ENCODE measurements at places on chromosomes 1 and 21.

DNA sequence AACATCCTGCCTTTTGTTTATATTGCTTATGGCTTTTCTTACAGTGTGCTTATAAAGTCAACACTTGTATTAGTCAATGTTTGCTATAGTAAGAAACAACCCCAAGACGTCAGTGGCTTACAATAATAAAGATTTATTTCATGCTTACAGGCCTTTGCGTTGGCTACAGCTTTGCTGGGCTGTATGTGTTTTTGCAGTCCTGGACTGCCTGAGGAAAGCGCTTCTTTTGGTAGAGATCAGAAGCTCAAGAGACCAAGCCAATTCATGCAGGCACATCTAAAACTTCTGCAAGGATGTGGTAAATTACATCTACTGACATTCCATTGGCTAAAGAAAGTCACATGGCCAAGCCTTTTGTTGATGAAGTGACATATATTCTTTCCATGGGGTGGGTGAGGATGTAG is 17.5 kb upstream of the PRKAA2 start:
- no peak for DNase-seq

DNA sequence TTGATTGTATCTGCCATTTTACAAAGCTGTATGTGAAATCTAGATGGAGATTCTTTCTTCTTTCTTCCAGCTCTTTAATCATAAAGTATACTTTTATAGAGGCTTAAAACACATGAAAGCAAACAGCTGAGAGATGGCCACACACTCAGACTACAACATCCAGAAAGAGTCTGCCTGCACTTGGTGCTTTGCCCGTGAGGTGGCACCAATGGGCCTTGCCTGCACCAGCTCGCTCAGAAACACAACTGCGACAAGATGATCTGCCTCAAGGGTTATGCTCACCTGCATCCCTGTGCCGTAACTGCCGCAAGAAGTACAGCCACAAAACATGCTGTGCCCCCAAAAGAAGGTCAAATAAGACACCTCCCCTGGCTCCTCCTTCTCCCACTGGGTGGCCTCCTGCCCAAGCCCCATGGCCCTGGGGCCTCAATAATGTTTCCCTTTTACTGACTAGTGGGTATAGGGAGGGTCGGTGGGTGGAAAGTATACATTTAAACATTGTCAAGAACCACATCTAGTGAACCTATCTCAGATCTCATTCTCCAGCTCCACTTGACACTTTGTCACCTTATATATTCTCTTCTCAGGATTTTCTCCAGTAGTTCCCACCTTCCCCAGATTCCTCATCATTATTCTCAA is 66.7 kb upstream of the ANGPTL3 start:
- no peak for DNase-seq

- no peak for DNase-seq
Observed at GRCh38 chr1:111559736-111560279, 56.4 kb upstream of the ADORA3 start.

GRCh38 chr1:203462878-203463277 is 12.7 kb upstream of the PRELP start:
- DNase-seq = no peak

- DNase-seq = no peak
Observed at GRCh38 chr1:20233394-20233793, 47.1 kb upstream of the PLA2G2C start.

GRCh38 chr1:2160451-2161300 is 33.9 kb downstream of the FAAP20 start:
- DNase-seq = no peak

DNA sequence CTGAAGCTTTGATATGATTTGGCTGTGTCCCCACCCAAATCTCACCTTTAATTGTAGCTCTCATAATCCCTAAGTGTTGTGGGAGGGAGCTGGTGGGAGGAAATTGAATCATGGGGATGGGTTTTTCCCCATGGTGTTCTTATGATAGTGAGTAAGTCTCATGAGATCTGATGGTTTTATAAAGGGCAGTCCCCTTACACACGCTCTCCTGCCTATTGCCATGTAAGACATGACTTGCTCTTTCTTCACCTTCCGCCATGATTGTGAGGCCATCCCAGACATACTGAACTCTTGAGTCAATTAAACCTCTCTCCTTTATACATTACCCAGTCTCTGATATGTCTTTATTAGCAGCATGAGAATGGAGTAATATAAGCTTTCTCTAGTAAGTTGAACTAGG is 261.9 kb downstream of the HLX start:
- DNase-seq = no peak

DNA sequence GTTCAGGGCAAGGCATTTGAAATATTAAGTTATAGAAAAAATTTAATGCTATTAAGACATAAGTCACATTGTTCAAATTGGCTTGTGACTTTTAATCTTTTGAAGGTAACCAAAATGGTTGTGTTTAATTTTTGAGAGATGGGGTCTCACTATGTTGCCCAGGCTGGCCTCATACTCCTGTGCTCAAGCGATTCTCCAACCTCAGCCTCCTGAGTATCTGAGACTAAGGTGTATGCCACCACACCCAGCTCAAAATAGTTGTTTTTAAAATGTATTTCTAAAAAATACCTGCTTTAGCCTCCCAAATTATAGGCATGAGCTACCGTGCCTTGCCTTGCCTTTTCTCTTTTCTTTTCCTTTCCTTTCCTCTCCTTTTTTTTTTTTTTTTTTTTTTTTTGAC is 26.0 kb upstream of the CHAF1B start:
- no peak for DNase-seq

DNA sequence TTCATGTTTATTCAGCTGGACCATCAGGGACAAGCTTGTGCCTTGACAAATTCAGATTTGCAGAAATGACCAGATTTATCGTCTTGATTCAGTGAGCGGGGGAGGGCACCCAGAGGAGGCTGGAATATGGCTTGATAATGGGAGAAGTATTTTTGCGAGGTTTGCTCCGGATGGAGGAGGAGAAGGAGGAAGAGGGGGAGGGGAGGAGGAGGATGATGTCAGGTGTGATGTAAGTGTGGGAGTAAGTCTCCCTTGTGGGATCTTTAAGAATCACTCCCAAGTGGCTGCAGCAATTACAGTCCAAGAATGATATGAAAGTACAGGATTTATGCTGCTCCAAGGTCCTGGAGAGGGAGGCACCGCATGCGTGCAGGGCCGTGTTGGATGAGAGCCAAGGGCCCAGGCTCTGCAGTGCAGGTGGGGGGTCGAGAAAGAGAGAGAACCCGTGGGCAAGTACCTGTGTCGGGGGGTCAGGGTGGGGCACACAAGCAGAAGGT is 5.6 kb upstream of the ZNF496 start:
- no peak for DNase-seq

- no peak for DNase-seq
Observed at GRCh38 chr1:57843760-57844159, 419.9 kb upstream of the DAB1 start.

DNA sequence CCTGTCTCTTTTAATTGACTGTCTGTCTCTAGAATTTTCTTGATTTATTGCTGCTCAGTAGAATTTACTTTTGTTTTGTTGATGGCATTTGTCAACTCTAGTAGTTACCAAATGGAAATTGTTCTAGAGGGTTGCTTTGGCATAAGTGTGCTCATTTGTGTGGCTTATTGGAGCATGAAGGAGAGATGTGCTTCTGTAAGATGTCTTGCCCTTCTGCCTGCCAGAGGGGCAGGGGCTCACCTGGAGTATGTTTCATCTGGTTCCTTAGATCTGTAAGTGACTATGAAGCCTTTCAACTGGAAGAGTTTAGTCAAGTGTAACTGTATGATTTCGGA is 345.5 kb downstream of the DISC1 start:
- DNase-seq = no peak

- no peak for DNase-seq
Observed at GRCh38 chr1:98342566-98342965, 319.0 kb upstream of the SNX7 start.

- no peak for DNase-seq
Observed at GRCh38 chr1:5992814-5993555, 760 bp upstream of the NPHP4 start.

- DNase-seq = no peak
Observed at GRCh38 chr1:220828179-220828490, 41.4 kb downstream of the MTARC1 start.

- DNase-seq = no peak
Observed at GRCh38 chr1:27405074-27405473, 12.7 kb downstream of the GPR3 start.

DNA sequence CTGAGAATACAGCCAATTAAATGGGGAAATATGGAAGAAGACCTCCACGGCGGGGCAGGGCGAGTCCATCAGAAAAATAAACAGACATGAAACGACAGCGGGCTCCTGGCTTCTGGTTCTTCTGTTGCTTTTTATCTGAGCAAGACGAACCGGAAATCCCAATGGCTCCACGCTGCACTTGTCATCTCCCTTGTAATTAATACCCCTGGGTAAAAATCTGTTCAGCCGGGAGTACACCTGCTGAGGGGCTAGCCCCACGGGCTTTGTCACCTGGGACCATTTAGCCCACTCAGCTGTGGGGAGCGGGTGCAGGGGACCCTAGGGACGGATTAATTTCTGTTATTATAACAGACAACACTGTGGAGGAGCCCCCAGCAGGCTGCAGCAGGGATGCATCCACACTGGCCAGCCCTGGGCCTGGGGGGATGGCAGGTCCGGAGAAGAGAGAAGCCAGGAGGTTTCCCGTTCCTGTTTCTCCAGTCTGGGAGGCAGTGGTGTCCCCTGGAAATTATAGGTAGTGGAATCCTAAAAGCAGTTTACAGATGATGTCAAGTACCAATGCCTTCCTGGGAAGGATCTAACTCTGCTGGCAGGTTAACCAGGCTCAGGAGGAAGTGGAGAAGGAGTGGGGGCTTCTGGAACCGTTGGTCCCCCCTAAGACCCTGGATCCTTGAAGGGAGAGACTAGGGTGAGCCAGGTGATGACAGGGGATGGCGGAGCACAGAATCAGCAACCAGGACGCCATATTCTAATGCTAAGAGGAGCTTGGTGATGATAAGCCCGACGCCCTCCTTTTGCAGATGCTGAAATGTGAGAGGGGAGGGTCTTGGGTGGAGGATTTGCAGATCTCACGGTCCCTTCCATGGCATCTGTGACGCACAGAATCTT is 566.1 kb downstream of the PTPRU start:
- no peak for DNase-seq

GRCh38 chr1:115211071-115211745 is 121.9 kb upstream of the TSPAN2 start:
- DNase-seq = no peak

GRCh38 chr1:157399984-157400382 is 152.3 kb downstream of the FCRL5 start:
- DNase-seq = no peak

- DNase-seq = no peak
Observed at GRCh38 chr1:41813755-41814745, 104.7 kb downstream of the HIVEP3 start.

- no peak for DNase-seq
Observed at GRCh38 chr1:62321446-62321845, 2.2 kb upstream of the KANK4 start.

DNA sequence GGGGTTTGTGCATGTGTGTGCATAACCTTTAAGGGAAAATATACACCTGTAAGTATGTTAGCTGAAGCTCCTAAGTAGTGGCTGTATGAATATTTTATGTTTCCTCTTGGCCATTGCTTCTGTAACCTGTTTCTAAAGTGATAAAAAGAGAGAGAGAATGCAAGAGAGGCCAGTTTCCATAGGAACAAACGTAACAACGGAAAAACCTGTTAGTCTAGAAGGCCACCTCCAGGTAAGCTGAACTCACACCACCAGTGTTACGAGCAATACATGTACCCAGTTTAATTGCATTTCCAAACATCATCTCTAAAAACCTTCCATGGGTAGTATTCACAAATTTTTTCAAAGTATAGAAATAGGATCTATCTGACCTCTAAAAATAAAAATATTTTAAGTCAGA is 63.1 kb downstream of the PLPPR4 start:
- no peak for DNase-seq

- DNase-seq = no peak
Observed at GRCh38 chr1:22525646-22526045, 37.6 kb upstream of the EPHA8 start.

DNA sequence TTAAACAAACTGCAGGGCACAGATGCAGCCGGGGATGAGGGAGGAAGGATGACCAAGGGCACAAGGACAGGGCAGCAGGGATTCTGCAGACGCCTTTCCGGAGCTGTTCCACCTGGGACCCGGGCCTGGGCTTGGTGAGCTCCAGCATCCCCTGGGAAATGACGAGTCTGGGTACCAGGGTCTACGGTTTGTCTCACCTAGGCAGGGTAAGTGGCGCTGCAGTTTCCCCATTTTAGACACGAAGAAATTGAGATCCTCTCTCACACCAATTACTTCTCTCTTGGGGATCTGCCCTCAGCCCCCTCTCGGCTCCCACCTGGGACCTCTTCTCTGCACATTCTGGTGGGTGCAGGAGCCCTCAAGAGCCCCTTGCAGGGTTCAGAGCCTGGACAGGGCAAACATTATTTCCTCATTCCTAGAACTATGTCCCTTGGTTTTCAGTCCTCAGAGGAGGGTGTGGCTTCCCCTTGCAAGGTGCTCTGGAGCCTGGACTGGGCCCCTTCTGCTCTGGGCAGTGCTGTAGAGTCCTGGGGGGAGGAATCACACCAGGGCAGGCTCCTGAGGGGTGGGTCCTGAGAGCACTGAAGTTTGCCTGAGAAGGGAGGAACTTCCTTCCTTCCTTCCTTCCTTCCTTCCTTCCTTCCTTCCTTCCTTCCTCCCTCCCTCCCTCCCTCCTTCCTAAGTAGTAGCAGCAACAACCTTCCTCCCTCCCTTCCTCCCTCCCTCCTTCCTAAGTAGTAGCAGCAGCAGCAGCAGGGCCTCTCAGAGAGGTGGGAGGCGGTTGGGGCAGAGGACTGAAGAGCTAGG is 16.0 kb downstream of the RAP1GAP start:
- no peak for DNase-seq

GRCh38 chr1:56575865-56576264 is 3.5 kb downstream of the PLPP3 start:
- no peak for DNase-seq
